Mammary epithelial cell (primary cell): ENCODE measurements at places on chromosomes 1 and 21. TPM values are rescaled to one million over a fixed set of nuclear protein-coding genes. Genes with fewer than 3 reads are reported as not detected.

GRCh38 chr1:226656201-226656600 lies 82.9 kb downstream of the ITPKB start:
- no peak for DNase-seq

DNA sequence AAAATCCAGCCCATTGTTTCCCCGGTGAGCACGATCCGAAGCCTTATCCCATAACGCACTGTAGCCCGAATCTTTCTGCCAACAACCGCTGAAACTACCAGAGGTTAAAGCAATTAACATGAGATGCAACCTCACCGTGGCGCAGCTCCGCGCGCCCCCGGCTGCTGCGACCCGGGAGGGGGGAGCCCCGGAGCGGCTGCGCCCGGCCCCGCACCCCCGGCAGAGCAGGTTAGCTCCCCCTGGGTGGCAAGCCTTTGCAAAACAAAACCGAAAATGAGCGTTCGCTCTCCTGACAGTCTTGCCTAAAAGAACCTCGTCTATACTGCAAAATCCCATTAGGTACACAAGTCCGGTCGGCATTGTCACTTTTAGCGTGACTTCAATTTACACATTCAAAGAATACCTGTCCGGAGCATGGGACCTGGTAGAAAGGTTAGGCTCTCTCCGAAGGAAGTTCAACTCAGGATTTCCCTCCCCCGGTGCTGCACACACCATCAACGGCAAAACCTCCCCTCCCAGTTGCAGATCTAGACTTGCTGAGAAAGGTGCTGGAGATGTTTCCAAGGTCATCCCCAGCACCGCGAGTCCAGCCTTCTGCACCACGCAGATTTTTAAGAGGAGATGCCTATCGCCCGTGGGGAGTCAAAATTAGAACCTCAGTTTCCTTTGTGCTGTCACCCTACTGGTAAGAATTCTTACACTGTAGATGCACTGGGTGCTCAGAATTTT lies 107.5 kb downstream of the ZNF281 start:
- peak; percentile 34 for DNase-seq

DNA sequence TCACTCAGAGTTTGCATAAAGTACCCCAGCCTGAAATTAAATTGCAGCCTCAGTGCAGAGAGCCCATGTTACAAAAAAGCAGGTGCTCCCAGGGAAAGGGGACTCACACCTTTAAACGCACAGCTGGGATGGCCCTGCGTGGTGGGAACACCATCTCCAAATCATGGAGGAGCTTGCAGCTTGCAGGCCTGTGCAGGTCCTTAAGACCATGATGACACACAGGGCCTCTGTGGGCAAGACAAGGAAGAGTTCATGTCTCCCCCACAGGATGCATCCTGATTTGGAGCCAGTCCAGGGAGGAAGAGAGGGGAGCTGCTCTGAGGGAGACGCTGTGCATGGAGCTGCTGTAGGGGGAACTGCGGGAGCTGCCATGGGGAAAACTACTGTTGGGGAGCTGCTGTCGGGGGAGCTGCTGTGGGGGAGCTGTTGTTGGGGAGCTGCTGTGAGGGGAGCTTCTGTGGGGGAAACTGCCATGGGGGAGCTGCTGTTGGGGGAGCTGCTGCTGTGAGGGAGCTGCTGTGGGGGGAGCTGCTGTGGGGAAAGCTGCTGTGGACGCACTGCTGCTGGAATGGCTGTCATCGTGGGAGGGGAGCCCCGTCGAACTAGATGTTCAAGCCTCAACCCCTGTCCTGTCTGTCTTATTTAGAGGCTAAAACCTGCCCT lies 113.9 kb downstream of the MATN1 start:
- DNase-seq, result no peak

GRCh38 chr1:70382682-70383081 lies 28.2 kb upstream of the ANKRD13C start:
- no peak for DNase-seq

GRCh38 chr1:61047061-61047460 lies 35.3 kb upstream of the NFIA start:
- DNase-seq, result peak; percentile 24

GRCh38 chr1:155976062-155976912 lies 2.1 kb downstream of the ARHGEF2 start:
- peak; percentile 55 for DNase-seq

DNA sequence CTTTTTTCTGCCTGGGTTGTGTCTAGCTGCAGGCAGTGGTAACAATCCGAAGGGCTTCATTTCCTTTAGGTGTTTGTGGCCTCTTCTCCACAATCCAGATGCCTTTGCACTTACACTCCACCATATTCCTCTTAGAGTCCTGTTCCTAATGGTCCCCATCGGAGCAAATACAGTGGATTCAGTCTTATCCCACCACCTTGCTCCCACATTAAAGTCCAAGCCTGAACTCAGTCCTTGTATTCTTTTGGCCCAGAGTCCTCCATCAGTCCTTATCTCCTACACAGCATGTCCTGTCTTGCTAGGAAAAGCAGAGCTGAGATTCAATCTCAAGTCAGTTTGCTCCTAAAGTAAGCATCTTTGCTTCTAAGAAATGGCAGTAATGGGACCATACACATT lies 8.8 kb downstream of the CYP2J2 start:
- no peak for DNase-seq

DNA sequence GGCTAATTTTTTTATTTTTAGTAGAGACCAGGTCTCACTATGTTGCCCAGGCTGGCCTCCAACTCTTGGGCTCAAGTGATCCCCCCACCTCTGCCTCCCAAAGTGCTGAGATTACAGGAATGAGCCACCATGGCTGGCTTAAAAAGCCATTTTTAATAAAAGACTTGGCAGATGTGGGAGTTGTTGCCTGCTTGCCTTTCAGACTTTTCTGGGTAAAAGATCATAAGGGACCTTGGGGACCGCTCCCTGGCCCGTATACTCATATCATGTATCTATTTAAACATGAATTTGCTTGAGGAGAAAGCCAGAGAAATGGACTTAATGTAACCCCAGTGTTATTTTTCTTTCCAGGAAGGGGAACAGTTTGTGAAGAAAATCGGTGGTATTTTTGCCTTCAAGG lies 23.4 kb upstream of the PODN start:
- no peak for DNase-seq

GRCh38 chr1:70315782-70316181 lies 38.7 kb downstream of the ANKRD13C start:
- DNase-seq, result no peak

DNA sequence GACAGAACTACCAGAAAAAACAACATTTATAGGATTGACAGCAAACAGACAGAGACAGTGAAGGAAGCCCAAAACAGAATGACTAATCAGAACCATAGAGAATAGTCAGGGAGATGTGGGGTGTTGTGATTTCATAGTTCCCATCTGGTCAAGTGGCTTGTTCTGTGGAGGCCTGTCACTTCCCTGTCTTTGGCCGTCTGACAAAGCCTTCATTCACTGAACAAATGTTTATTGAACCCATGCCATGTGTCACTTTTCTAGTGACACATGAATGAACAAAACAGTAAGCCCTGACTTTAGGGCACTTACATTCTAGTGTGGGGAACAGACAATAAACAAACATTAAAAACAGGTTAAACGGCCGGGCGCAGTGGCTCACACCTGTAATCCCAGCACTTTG lies 3.2 kb upstream of the SRRM1 start:
- DNase-seq, result peak; percentile 15

- DNase-seq, result no peak
Measured at GRCh38 chr1:15002325-15002724, 151.2 kb upstream of the TMEM51 start.

- no peak for DNase-seq
Measured at GRCh38 chr1:154880671-154881070, 10.6 kb upstream of the KCNN3 start.

- no peak for DNase-seq
Measured at GRCh38 chr1:94753171-94753972, 66.8 kb upstream of the SLC44A3 start.

GRCh38 chr1:201561601-201562000 lies 22.7 kb downstream of the NAV1 start:
- no peak for DNase-seq

GRCh38 chr1:213989002-213989855 lies 1.5 kb downstream of the PROX1 start:
- DNase-seq, result no peak

DNA sequence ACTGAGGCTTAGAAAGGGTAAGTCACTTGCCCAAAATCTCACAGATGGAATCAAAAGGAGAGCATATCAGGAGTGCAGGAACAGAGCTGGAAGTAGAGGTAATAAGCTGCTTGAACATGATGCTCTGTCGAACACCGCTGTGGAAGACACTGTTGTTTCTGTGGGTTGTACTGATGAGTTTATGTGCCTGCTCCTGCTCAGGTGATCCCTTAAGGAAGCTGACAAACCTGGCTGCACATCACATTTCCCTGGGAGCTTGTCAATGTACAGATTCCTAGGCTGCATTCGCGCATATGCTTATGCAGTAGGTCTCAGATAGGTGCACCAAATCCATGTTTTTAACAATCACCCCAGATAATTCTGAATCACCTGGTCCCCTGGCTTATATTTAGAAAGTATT lies 79.7 kb downstream of the ZNF326 start:
- no peak for DNase-seq

DNA sequence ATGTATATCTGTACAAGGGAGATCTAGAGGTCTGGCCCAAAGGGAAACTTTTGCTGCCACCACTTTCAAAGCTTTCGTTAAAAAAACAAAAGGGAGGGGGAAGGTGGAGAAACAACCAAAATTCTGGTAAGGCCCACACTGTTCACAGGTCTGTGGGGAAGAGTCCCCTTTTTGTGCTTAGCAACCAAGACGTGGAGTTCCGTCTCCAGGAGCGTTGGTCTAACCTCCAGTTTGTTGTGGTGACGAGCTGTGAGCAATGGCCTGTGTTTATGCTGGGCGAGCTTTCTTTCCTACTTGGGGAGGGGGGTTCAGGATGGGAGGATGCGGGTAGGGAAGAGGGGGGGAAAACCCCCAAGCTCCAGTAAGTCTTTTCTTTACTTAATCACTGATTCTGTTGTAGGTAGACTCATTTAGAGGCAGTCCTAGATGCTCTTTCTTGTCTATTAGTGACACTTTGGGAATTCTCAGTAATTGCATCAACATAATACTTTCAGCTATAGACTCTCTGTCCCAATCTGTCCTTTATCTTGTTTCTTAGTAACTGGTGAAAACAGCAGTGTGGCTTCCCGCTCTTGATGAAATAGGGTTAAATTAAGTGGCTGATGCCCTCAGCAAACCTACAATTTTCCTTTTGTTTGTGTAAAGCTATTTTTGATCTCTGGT lies 1.5 kb downstream of the HIPK1 start:
- peak; percentile 67 for DNase-seq

- DNase-seq, result no peak
Measured at GRCh38 chr1:67811781-67812180, 21.5 kb downstream of the GNG12 start.

DNA sequence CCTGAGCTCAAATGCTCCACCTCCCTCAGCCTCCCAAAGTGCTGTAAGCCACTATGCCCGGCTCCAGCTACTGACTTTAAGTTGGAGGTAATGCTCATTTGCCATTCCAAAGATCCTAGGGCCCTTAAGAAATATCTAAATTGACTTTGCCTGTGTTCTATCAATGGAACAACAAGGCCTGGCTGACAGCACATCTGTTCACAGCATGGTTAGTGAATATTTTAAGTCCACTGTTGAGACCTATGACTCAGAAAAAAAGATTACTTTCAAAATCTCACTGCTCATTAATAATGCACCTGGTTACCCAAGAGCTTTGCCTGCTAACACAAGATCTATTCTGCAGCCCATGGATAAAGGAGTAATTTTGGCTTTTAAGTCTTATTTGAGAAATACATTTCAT lies 3.5 kb upstream of the SSX2IP start:
- no peak for DNase-seq

- no peak for DNase-seq
Measured at GRCh38 chr1:197618061-197618460, 157.2 kb downstream of the DENND1B start.

DNA sequence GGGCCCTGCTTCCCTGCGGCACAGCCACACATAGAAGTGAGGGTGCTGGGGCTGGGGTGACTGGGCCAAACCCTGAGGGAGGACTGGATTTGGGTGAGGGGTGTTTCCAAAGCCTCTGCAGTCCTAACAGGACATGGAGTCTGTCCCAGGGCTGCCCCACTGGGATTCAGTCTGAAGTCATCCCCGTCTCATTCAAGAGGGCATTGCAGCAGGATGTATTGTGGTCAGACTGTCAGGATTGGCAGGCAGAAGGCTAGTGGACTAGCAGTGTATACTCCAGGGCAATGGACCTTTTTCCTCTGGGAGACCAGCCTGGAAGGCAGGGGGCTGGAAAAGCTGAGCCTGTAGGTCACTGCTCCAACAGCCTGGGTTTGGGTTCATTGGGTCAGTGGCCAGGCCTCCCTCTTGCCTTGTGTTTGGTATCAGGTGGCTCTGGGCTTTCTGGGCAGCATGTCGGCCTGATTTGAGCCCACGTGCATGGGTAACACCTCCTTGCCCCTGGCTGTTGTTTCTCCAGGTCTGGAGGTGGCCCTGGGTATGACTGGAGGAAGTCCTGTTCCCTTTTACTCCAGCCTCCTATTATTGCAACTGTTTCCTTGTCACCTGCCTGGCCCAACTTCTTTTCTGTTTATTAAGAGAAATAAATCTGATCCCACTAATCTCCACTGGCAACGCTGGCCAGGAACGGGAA lies 41.0 kb upstream of the SYNC start:
- no peak for DNase-seq

DNA sequence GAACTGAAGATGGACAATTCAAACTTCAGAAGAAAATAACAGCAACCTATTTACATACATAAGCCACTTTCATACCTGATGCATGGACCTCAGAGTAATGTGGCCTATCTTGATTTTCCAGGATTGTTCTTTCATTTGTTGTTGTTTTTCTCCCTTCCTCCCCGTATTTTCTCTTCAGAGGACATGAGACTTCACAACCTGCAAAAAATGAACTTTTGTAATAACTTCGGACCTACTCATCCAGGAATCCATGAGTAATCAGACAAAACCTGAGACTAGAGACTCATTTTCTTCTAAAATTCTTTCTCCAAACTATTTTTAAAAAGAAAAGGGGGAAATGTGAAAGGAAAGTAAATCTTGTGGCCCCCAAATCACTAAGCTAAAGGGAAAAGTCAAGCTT lies 17.6 kb upstream of the PLA2G5 start:
- DNase-seq, result peak; percentile 36

- no peak for DNase-seq
Measured at GRCh38 chr1:153441238-153441755, 19.2 kb downstream of the S100A7 start.

DNA sequence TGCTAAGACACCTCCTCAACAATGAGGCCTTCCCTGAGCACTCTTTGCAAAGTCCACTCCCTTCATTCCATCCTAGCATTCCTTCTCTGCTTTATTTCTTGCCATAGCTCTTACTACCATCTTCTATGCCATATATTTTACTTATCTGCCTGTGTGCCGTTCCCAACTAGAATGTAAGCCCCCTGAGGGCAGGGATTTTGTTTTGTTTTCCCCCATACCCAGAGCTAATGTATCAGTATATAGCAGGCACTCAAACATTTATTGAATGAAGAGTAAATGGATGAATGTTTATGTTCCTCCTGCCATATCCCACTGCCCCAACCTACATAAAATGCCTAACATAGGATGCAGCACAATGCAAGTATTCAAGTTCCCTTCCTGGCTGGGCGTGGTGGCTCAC lies 14.9 kb upstream of the PPP1R15B start:
- no peak for DNase-seq

The UQCRH gene
- 233 TPM for total RNA-seq

The PGLYRP4 gene
- total RNA-seq, result 0.17 TPM

The C1orf122 gene
- 73.6 and 105 TPM in 2 replicates for total RNA-seq

The RPS8 gene
- 1,053 TPM for total RNA-seq

The PDE9A gene
- total RNA-seq, result 0.17 TPM

The CYP4Z1 gene
- not detected in 2 replicates for total RNA-seq
